ENCODE measurements at places on chromosomes 3 and 15.
A peak's percentile ranks its signal among the peaks of the same experiment; 100 is the strongest.

DNA sequence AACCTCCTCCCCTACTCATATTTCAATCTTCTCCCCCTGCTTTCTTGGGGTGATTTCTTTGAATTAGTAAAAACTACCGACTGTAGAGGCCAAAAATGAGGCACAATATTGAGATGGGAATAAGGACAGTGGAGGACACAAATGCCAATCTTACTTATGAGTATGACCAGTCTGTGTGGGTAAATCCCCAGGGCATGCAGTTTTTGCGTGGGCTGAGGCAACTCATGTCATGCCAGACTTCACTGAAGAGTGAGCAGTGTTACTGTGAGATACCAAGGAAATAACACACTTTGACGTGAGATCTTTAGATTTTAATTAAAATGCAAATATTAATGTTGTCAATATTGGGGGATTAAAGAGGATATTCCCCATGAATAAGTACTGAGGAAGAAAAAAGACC, 254.3 kb upstream of the ICE2 start:
- DNase-seq: no peak

DNA sequence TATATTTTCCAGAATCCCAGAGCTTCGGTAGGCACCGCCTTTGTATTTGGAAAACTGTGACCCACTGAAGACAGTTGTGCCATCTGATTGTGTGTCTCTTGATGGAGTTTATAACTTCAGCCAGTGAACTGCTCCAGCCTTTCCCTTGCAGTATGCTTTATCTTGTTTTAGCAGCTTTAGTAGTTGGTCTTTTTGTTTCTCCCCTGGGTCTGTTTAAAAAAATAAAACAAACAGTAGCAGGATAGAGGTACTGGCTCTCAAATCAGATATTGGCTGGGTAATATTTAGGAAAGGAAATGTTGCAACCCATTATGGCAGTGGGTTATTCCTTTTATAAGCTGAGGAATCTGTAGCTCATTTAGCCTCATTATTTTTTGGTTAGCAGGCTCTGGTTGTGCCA, 151.5 kb upstream of the BFSP2 start:
- no peak for DNase-seq

DNA sequence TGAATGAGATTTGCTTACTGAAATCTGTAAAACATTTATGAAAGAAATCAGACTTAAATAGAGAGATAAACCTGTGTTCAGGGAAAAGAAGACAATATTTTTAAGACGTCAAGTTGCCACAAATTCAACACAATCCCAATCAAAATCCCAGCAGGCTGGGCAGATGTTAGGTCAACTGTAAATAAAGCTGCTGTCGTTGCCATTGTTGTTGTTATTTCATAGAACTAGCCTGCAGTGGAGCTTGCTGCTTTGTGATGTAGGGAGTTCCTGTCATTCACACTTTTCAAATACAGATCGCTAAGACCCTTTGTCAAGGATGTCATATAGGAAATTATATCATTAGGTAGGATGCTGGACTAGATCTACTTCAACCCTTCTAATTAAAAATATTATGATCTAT, 123.1 kb downstream of the NEO1 start:
- DNase-seq: no peak

GRCh38 chr3:45078910-45079522, 52.9 kb downstream of the CLEC3B start:
- DNase-seq: no peak

DNA sequence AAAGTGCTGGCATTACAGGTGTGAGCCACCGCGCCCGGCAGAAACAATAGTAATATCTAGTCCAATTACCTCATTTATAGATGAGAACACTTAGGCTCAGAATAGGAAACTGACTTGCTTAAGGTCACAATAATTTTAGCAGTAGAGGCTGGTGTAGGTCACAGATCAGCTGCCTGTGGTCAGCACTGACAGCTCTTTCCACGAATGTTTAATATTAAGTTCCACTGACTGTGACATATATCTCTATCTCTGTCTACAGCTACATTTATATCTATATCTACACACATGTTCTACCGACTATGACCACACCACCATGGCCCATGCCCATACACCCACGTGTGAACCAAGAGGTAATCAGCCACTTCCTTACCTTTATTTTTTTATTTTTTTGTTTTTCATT, 40.2 kb upstream of the DLG1 start:
- DNase-seq: no peak

GRCh38 chr3:22691856-22692628, 511.1 kb upstream of the UBE2E2 start:
- no peak for DNase-seq

- DNase-seq: no peak
Measured at GRCh38 chr15:77901251-77901881, 176.1 kb downstream of the TBC1D2B start.

GRCh38 chr15:73924171-73924921, 1.9 kb upstream of the LOXL1 start:
- peak; percentile 59 for DNase-seq

DNA sequence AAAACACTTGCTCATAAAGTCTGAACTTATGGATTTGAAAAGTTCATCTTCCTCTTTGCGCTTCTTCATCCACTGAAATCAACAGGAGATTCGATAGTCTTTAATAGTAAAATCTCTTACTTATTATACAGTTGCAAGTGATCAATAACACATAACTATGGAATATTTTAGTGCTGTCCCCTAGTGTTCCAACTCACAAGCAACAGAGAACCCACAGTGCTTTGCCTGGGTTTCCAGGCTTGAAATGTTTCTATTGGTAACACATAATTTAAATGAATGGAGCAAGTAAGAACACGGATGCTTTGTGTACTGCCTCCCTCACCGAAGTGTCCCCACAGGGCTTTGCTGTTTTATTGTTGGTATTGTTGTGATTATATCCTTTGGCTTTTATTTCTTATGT, 93.5 kb downstream of the WDR72 start:
- no peak for DNase-seq

DNA sequence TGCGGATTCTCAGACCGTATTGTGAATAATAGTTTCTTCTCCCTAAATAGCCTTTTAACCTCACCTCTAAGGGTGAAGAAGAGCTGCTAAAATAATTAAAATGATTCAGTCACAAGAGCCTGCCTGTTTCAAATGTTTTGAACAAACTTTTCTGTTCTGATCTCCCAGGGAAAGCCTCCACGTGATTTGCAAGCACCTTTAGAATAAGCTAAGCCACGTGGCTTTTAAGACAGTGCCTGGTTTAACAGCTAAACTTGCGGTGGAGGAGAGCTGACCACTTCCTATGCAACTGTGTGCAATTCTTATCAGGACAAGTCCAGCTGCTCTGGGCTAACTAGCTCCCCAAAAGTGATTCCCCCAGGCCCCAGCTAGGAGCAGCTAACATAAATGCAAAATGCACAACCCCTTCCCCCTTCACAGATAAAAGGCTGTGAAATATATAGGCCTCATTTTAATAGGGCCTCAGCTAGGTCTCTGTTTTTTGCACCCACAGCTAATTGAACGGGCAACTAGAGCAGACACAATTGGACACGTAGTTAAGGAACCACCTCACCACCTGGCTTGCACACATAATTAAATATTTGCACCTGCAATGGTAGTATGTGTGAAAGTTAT, 401.2 kb upstream of the NR2F2 start:
- DNase-seq: no peak

- peak; percentile 28 for DNase-seq
Measured at GRCh38 chr15:29942143-29942542, 119.9 kb upstream of the TJP1 start.

DNA sequence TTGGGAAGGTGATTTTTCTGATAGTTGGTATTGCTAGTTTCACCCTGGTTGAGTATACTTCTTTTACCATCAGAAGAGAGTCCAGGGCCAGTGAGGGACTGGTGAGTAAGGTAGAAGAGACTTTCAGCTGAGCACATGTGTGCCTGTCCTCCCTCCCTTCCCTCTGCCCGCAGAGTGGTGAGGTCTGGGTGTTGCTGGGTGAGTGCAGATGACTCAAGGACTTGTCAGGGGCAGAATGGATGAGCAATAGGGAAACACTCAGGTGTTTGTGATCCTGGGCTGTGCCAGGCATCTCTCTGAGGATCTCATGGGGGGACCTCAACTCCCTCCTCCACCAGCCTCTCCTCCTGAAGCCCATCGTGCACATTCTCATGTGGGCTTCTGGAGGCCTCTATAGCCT, 76.0 kb upstream of the GSK3B start:
- DNase-seq: no peak

DNA sequence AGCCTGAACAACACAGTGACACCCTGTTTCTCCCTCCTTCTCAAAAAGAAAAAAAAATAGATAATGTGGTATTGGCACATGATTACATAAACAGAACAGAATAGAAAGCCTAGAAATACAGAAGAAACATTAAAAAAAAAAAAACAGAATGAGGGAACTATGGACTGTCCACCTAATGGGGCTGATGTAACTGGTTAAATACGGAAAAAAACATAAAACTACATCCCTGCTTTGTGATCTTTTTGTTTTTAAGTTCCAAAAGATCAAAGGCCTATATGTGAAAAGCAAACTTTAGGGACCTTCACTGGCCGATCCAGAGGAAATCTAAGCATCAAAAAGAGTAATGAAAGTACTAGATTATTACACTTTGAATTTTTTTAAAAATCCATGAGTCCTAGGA, 17.2 kb downstream of the TMEM202 start:
- no peak for DNase-seq

DNA sequence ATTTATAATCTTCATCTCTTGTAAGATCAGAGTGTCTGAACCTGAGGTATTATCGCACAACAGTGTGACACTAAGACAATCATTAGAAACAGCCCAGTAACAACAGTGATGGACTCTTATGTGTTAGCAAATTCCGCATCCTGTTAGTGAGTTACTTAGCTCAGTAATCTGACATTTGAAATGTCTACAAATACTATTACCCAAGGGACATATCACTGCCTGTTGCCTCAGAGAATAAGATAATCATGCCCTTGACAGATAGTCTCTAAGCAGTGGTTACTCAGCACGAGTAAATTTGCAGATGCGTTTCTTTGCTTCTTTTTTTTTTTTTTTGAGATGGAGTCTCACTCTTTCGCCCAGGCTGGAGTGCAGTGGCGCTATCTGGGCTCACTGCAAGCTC, 13.4 kb upstream of the RTP1 start:
- no peak for DNase-seq

- DNase-seq: no peak
Measured at GRCh38 chr15:80976851-80977250, 12.8 kb downstream of the MESD start.

DNA sequence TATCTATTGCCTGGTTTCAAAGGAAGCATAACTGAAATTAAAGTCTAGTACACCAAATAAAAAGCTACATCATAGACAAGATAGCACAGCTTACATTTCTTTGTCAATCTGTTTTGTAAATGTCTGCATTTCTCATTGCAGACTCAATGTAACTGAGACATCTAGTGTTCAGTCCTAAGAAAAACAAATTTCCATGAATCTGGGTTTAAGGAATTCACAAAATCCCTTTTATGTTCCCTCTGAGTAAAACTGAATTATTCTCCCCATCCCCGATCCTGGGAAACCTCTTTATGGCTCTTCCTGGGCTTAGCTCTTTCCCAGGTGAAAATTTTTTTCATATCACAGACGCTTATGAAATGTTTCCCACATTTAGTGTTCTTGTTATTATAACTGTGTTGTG, 21.6 kb upstream of the RASA2 start:
- DNase-seq: peak; percentile 34

DNA sequence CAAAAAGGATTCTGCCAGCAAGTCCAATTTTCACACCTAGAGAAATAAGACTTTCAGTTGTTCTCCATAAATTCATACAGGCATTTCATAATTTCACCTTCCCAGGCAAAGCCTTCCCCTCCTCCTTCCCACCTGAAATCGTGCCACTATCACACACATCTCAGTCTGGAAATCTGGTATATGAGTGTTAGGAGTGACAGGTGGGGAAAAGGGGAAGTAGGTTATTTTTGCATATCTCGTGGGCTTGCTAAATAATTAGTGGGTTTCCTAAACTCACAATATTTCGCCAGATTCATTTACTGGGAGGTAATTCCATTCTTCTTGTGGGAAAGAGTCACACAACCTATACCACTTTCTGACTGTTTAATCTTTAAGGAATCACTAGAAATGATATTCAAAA, 7.4 kb downstream of the ALDH1A2 start:
- no peak for DNase-seq

GRCh38 chr3:151166161-151166560, 36.9 kb downstream of the GPR171 start:
- no peak for DNase-seq

DNA sequence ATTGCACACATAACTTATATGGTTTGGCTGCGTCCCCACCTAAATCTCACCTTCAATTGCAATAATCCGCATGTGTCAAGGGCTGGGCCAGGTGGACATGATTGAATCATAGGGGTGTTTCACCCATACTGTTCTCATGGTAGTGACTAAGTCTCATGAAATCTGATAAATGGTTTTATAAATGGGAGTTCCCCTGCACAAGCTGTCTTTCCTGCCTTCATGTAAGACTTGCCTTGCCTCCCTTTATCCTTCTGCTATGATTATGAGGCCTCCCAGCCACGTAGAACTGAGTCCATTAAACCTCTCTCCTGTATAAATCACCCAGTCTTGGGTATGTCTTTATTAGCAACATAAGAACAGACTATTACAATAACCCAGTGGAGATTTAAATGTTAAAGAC, 653.9 kb downstream of the ROBO1 start:
- DNase-seq: no peak

DNA sequence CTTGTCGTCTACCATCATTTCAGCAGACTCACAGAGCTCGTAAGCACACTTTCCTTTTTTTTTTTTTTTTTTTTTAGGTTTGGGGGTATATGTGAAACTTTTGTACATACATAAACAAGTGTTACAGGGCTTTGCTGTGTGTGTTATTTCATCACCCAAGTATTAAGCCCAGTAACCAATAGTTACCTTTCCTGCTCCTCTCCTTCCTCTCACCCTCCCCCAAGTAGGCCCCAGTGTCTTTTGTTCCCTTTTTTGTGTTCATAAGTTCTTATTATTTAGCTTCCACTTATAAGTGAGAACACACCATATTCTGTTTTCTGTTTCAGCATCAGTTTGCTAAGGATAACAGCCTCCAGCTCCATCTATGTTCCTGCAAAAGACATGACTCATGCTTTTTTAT, 746.8 kb downstream of the GRM7 start:
- no peak for DNase-seq

Measured in frontal cortex (tissue), 4 donors.